ENCODE measurements at places on chromosomes 1 and 21. TPM values are rescaled to one million over a fixed set of nuclear protein-coding genes. Genes with fewer than 3 reads are reported as not detected.

The MAN1C1 gene
- total RNA-seq: 0.83 TPM

DNA sequence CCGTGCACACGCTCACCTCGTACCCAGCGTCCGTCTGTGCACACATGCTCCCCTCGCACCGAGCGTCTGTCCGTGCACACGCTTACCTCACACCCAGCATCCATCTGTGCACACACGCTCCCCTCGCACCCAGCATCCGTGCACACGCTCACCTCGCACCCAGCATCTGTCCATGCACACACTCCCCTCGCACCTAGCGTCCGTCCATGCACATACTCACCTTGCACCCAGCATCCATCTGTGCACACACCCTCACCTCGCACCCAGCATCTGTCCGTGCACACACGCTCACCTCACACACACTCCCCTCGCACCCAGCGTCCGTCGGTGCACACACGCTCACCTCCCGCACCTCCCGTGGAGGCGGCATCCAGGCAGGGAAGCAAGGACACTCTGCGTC, 24.4 kb upstream of the COL18A1 start:
- DNase-seq: no peak

DNA sequence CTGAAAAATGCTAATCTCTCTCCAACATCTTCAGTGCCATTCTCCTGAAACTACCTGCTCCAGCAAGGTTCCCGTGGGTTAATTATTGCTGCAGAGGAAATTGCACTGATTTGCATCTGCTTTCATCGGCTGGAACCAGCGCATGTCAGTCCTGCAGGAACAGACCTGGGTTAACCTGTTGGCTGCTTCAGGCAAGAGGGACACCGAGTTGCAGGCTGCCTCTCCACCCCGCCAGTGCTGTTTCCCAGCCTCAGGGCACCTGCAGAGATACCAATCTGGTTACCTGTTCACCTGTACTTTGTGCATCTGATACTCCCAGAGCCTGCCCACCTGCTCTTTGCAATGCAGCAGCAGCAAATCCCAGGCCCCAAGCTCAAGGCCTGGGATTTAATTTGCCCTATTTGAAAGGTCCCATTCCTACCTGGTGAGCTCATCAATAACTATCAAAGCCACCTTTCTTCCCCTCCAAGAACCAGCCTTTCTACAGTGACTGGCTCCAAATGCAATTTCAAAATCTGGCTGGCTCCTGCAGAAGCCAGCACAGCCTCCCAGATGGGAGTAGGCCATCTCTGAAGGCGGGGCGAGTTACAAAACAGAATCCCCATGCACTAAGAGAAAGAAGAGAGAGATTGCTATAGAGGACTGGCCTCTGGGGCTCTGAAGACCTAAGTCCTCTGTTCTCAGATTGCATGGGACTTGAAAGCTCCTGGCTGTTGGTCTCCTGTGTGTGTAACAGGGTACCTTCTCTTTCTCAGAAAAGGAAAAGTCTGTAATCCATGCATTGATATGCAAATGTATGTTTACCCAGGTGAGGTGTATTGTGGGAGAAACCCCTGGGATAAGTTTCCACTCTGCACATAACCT, 67.8 kb downstream of the TOMM20 start:
- DNase-seq: no peak

The S100A7 gene
- not detected for total RNA-seq

DNA sequence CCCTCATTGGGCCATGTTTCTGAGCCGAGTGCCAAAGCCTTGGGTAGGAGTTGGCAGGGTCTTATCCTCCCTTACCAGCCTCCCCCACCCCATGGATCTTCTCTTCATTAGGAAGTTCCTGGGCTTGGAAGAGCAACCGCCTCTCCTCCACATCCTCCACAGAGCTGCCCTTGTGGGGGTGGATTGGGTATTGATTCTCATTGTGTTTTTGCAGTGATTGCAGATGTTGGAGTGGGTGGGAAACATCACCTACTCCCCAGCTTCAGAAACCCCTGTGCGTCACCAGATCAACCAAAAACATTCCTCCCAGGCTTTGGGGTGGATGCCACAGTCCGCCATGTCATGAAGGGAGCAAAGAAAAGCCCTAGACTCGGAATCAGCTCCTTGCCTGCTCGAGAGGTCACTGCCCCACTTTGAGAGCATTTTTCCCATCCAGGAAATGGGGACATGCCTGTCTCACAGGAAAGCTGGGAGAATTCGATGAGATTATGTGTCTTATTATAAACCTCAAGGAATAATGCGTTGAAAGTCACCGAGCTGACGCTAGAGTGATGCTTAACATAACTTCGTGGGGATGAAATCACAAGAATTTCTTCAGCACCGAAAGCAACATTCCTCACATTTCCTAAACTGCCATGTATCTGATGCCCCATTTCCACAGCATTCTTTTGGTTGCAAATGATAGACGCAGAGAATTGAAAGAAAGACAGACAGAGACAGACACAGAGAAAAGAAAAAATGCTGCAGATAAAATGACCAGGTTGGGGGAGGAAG, 44.7 kb upstream of the ZBTB40 start:
- DNase-seq: no peak

- no peak for DNase-seq
Measured at GRCh38 chr1:2134266-2134620, 60.3 kb downstream of the FAAP20 start.

- DNase-seq: no peak
Measured at GRCh38 chr1:231428377-231428776, 6.3 kb upstream of the EGLN1 start.

DNA sequence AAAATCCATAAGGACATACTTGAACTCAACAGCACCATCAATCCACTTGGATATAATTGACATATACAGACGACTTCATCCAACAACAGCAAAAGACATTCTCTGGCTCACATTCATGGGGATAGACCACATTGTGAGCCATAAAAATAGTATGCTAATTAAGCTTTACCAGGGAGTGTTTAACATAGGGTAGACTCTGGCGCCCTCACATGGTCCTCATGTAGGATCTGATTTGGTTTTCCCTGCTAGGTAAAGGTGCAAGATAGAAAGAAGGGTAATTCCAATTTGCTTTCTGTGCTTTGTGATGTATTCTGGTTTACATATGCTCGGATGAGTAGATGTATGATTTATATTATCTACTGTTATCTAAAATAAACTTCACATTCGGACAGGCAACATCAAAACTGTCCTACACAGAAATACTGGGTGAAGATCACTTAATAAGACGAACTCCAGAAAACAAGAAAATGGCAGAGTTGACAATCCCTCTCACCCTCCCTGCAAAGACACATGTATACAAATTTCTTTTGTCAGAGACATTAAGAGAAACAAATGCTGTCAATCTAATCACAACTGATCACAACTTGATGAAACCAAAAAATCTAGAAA, 27.7 kb downstream of the CR1L start:
- no peak for DNase-seq

DNA sequence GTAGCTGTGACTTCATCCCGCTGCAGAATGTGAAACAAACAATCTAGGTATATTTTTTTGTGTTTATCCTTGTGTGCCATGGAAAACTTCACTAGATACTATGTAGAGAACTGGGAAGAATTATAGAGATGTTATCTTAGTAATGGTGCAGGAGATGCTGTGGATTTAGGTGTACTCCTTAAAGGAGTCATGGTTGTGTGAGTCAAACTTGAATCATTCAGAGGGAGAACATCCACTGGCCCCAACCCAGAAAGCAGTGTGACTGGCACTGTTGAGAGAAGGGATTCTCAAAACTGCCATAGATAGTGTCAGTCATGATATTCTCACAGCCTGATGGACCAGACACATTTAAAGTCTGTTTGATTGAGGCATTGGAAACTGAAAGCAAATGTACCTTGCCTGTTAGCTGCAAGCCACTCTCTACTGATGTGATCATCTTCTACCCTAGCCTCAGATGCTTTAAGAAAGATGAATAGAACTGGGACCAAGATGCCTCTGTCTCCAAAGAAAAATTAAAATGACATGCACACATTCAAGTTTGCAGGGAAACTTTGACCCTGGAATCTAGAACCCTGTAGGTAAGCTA, 754.6 kb downstream of the MRPL39 start:
- no peak for DNase-seq

- DNase-seq: no peak
Measured at GRCh38 chr1:183159960-183160359, 26.1 kb upstream of the LAMC2 start.

DNA sequence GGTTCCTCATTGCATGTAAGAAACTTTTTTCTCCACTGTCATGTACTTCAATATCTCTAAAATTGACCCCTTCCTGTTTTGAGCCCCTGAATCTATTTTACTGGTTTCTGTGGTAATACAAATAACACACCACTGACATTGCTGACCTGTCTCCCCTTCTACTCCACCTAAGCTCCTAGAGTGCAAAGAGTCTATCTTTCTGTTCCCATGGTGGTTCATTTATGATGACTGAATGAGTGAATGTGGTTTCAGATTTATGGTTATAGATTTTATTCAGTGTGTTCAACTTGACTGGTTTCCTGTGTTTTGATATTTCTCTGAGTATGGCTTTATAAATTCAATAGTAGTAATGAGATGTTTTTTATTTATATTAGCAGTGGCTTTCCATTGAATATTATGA, 127.7 kb downstream of the MAGI3 start:
- no peak for DNase-seq
